ENCODE measurements at places on chromosomes 6 and 20.
A peak's percentile ranks its signal among the peaks of the same experiment; 100 is the strongest.

GRCh38 chr20:32505723-32506473 lies 79.2 kb downstream of the NOL4L start:
- no peak for DNase-seq

GRCh38 chr6:153000243-153000642 lies 2.3 kb downstream of the MTRF1L start:
- no peak for DNase-seq

DNA sequence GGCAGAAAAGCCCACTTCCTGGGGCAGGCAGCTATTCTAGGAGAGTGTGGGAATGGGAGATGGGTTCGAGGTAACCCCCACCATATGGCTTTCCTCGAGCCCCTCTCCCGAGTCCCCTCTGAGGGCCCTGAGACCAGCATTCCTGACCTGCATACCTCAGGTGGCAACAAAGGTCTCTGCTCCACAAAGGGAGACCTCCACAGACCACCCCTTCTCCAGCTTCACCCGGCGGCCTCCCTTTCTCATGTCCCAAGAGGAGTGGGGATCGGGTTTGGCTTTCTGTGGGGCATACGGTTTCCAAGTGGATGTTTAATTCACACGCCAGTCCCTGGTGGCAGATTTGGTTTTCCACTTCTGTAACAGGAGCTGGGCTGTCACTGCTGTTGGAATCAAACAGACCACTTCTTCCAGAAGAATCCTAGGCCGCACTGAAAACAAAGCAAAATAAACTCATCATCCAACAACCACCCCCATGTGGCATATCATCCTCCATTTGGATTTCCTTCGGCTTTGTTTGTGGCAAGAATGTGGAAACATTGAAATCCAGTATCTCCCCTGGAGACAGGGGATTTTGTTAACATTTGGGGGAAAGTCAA lies 83.2 kb downstream of the DLL1 start:
- no peak for DNase-seq

- peak; percentile 92 for DNase-seq
These were observed 22.7 kb upstream of the ZNF184 start for GRCh38 chr6:27495386-27496135.

- peak; percentile 9 for DNase-seq
These were observed 50.0 kb upstream of the EZR start for GRCh38 chr6:158868890-158869825.

DNA sequence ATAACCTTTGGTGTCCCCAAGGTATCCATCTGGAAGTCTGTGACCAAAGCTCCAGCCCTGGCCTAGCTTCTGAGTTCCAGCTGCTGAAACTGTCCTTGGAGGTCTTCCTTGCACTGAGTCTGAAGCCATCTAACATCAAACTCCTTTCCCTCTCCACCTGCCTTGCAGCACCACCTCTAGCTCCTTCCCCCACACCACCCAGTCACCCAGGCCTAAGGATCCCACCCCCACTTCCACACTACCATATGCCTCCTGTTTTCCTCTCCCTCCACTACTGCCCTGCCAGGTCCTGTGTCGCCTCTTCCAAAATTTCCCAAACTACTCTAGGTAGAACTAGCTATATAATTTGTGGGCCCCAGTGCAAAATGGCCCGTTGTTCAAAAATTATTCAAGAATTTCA lies 10.8 kb upstream of the MATN4 start:
- DNase-seq, result no peak

GRCh38 chr6:109008537-109009235 lies 86.0 kb downstream of the SESN1 start:
- DNase-seq, result peak; percentile 13

GRCh38 chr6:37338745-37339255 lies 15.0 kb upstream of the RNF8 start:
- DNase-seq, result no peak

GRCh38 chr20:19045371-19045770 lies 167.1 kb upstream of the SLC24A3 start:
- DNase-seq, result peak; percentile 7

DNA sequence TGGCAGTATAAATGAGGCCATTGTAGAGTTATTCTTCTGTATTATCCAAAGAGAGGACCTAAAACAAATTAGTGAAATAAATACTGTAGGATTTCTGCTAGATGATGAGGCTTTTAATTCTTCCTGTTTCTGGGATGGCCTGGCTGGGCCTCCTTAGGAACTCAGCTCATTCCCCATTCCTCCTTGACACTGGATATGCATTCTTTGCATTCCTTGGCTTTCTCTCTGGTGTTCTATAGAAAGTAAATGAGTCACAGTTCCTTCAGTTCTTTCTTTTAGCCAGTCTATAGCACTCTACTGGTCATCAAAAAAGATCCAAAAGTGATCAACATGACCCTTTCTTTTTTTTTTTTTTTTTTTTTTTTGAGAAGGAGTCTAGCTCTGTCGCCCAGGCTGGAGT lies 8.6 kb downstream of the OR10C1 start:
- DNase-seq, result peak; percentile 44

- no peak for DNase-seq
These were observed 560.5 kb downstream of the HAO1 start for GRCh38 chr20:7379621-7380220.

DNA sequence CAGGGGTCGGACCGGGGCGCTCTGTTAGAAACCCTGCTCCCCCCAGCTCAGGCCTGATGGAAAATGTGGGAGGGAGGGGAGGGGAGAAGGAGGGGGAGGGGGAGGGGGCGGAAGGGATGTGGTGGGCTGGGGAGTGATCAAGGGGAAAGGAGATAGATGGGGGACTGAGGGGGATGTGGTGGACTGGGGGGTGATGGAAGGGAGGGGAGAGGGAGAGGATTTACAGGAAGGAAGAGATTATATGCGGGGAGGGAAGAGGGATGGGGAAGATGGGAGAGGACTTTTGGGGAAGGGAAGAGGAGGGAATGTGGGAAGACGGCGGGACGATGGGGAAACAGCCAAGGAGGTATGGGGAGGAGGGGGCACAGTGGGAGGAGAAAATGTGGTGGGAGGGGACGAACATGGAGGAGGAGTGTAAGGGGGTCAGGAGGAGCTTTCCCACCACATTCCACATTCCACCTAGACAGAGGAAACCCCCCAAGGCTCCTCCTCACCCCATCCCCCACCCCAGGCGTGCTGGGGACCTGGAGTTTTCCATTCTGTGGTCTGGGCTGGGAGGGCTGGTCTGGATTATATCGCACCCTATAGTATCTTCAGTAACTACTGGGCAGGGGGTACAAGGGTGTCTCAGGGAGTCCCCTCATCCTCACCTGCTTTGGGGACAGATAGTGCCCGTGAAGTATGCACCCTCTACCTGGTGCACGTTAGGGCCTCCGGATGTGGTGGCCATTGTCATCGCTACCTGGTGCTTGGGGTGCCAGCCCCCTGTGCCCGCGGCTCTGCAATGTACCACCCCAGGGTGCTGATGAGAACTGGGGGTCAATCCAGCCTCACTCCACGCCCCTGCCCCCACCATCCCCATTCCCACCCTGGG lies 578 bp upstream of the PTGIS start:
- peak; percentile 45 for DNase-seq

- no peak for DNase-seq
These were observed 1.0 kb downstream of the JARID2 start for GRCh38 chr6:15246666-15247499.

DNA sequence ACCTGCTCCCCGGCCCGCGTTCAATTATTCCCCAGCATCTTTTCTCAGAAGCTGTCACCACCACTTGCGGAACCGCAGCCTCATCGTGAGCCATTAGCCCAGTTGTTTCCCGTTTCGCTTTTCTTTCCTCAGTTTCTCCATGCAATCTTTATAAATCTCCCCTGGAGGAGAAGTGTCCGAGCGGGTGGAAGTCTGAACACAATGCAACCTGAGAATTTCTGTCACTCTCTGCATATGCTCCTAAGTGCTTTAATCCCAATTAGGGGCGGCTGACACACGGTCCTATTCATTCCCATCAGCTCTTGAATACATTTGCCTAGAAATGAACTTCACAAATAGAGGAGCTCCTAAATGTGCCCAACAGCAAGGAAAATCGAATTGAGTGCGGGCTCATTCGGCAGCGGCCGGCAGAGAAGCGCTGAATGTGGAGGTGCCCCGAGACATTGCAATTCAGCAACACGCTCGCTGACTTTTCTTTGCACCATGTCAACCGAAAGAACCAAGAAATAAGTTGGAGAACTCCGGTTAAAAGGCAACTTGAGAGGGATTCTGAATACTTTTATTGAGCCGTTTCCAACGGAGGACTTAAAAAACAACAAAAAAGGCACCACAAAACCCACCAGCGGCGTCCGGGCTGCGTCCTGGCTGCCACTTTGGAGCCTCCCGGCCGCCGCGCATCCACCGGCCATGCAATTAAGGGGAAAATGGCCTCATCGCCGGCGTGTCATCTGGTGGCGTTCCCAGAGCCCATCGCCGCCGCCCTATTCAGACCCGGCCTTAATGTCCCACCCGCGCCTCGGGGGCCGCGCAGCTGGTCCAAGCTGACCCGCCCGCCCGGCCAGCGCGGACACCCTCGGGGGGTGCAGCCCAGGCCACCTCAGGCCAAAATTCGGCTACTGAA lies 3.9 kb upstream of the PRDM13 start:
- no peak for DNase-seq

DNA sequence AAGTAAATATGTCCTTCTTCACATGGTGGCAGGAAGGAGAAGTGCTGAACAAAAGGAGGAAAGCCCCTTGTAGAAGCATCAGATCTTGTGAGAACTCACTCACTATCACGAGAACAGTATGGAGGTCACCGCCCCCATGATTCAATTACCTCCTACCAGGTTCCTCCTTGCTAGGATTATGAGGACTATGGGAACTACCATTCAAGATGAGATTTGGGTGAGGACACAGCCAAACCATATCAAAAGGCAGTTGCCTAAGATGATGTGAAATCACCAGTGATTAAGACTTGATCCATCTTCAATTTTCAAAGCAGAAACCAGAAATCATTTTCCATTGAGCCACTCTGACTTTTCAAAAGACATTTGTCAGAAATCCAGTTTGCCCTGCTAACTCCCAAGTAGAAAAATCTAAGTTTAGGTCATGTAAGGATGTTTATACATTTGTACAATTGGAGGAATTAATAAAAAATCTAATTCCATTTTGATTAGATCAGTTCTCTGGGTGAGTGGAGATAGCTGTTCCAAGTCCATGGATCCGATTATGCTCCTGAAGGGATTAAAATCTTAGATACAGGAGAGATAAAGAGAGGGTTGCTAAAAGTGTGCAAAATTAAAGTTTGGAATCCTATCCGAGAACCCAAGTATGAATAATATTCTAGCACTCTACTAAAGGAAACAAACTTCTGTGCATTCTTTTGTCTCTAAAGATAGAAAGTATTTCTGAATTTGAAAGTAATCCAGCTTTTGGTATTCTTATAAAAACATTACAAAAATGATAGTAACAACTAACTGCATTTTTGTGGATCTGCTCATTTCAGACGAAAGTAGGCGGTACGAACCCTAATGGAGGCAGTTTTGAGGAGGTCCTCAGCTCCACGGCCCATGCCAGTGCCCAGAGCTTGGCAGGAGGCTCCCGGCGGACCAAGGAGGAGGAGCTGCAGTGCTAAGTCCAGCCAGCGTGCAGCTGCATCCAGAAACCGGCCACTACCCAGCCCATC lies 39.5 kb downstream of the HDDC2 start:
- peak; percentile 90 for DNase-seq

- DNase-seq, result no peak
These were observed 63.3 kb upstream of the TAB2 start for GRCh38 chr6:149254253-149254652.

DNA sequence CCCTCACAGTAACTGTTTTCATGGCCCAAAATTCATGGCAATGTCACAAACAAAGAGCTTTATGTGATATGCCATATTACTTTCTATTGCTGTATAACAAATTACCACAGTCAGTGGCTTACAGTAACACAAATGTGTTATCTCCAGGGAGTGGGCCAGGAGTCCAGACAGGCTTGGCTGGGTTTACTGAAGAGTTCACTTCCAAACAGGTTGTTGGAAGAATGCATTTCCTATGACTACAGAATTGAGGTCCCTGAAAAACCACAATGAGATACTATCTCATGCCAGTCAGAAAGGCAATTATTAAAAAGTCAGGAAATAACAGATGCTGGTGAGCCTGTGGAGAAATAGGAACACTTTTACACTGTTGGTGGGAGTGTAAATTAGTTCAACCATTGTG lies 431.9 kb downstream of the PKHD1 start:
- DNase-seq, result no peak

GRCh38 chr6:12200015-12200564 lies 90.1 kb upstream of the EDN1 start:
- no peak for DNase-seq

- no peak for DNase-seq
These were observed 65.4 kb downstream of the MDGA1 start for GRCh38 chr6:37632291-37632690.

- DNase-seq, result peak; percentile 28
These were observed 15.5 kb upstream of the TCFL5 start for GRCh38 chr20:62876902-62877816.

DNA sequence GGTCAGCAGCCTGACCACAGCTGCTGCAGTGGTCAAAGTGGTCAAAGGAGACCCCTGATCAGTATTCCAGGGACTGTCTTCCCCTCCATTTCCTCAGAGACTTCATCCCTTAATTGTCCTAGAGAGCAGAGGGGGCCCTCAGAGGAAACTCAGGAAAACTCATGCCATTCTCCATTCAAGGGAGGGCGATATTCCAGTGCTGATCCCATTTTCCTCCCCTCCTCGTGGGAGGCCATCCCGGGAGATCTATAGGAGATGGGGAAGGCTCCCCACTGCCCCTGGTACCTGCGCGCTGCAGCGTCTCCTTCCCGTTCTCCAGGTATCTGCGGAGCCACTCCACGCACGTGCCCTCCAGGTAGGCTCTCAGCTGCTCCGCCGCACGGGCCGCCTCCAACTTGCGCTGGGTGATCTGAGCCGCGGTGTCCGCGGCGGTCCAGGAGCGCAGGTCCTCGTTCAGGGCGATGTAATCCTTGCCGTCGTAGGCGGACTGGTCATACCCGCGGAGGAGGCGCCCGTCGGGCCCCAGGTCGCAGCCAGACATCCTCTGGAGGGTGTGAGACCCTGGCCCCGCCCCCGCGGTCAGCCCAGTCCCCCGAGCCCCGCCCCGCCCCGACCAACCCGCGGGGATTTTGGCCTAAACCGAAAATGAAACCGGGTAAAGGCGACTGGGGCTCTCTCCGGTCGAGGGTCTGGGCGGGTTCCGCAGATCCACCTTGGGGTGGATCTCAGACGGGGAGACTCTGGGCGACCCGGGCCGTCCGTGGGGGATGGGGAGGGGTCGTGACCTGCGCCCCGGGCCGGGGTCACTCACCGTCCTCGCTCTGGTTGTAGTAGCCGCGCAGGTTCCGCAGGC lies 878 bp downstream of the HLA-C start:
- peak; percentile 75 for DNase-seq

- DNase-seq, result peak; percentile 17
These were observed 56.6 kb downstream of the SNX14 start for GRCh38 chr6:85537055-85537494.

- no peak for DNase-seq
These were observed 165.6 kb downstream of the ATXN1 start for GRCh38 chr6:16595514-16596120.

- no peak for DNase-seq
These were observed 37.4 kb downstream of the TOMM6 start for GRCh38 chr6:41824571-41825569.

Measured in fibroblast of skin of back (primary cell).